ENCODE measurements at places on chromosomes 12 and 14. TPM values are rescaled to one million over a fixed set of nuclear protein-coding genes. Genes with fewer than 3 reads are reported as not detected.

Gene ASCL1
- total RNA-seq: not detected

Gene NUBPL
- 4.8 TPM for total RNA-seq

Gene IRF9
- total RNA-seq: 55.4 TPM

Gene LUM
- total RNA-seq: 0.57 TPM

Gene TRPV4
- 1.9 TPM for total RNA-seq

Gene PMEL
- 0.81 TPM for total RNA-seq

Gene SLC25A47
- total RNA-seq: not detected

Gene EPS8
- 10.1 TPM for total RNA-seq

Gene SLCO1B1
- not detected for total RNA-seq

Gene FAM90A1
- not detected for total RNA-seq

Gene HELB
- total RNA-seq: 2.8 TPM

Gene ESPL1
- 9.4 TPM for total RNA-seq

Gene SOCS2
- 57.4 TPM for total RNA-seq

Gene RNASE7
- not detected for total RNA-seq

Gene EIF2B1
- 54.2 TPM for total RNA-seq

Gene ANKS1B
- total RNA-seq: 0.19 TPM
